ENCODE measurements at places on chromosomes 12 and 14.

GRCh38 chr12:12925388-12925787 lies 26.6 kb downstream of the GPRC5D start:
- no peak for DNase-seq

GRCh38 chr12:105253866-105254513 lies 18.0 kb upstream of the APPL2 start:
- DNase-seq, result no peak

GRCh38 chr12:264269-264668 lies 1.6 kb upstream of the SLC6A13 start:
- DNase-seq, result no peak

DNA sequence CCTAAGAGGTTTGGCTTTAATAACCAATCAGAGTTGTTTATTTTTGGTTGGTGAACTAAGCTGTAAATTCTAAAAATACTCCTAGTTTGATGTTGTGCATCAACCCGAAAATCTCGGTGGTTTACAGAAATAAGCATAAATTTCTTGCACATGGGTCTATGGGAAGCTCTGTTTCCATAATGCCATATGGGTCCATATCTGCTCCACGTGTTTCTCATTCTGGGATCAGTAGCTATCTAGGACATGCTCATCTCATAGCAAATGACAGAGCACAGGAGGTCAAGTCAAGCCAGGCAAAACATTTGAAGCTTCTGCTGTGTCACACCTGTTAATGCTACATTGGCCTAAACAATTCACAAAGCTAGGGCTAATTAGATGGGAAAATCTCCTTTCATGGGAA lies 23.1 kb downstream of the NUP37 start:
- DNase-seq, result no peak

GRCh38 chr12:93060666-93061472 lies 131.8 kb upstream of the EEA1 start:
- DNase-seq, result no peak

GRCh38 chr12:51722431-51722830 lies 126.1 kb downstream of the FIGNL2 start:
- no peak for DNase-seq

DNA sequence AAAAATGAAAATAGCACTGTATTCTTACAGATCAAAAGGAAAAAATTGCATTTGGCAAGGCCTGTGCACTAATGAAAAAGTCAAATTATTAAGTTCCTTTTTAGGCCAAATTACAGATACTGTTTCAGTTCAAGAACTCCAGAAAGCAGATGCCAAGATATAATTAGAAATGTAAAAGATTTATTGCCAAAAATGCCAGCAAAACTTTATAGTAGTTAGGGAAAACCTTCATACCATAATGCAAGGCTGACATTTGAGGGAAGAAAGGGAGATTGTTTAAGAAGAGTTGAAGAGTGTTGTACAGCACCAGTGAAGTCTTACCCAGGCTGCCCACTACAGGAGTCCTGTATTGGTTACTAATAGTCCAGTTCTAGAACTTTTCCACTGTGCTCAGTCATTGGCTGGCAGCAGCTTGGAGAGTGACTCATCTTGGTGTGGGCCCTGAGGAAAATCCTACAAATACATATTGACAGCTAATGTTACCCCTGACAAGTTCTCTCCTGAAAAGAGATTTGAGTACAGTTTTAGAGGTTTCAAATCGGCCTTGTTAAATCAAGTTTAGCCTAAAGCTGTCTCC lies 600.4 kb downstream of the C12orf50 start:
- DNase-seq, result no peak

- no peak for DNase-seq
Observed at GRCh38 chr12:52587563-52587962, 13.7 kb downstream of the KRT72 start.

DNA sequence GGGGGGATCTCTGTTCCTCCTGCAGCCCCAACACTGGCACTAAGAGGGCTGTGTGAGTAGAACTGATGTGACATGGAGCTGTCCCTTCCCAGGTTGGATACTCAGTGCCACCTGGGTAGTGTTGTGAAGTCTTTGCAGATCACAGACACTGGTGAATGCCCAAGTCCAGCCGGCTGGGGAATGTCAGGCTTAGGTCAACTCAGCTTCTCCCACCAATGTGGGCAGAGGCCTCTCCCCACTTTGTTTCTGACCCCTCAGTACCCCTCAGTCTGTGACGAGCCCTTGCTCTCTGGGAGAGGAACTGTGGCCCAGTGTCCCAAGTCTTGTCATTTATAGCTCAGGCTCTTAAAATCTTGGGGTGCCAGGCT lies 11.3 kb downstream of the SLC25A29 start:
- no peak for DNase-seq

GRCh38 chr12:28217805-28218204 lies 27.5 kb downstream of the CCDC91 start:
- no peak for DNase-seq

DNA sequence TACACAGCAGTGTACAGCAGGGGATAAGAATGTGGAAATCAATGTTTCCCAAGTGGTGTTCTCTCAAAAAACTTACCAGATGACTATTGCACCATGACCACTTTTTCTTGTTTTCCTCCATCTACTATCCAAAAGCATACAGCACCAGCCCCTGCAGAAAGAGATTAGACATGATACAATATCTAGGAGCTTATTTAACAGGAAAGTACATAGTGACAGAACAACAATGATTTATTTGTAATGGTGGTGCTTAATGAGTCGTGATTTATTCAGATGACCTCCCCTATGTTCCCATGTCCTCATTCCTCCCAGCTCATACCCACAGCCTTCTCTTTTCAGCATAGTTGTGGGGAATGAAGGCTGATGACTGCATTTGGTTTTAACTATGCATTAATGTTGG lies 413.6 kb downstream of the BTG1 start:
- DNase-seq, result no peak

DNA sequence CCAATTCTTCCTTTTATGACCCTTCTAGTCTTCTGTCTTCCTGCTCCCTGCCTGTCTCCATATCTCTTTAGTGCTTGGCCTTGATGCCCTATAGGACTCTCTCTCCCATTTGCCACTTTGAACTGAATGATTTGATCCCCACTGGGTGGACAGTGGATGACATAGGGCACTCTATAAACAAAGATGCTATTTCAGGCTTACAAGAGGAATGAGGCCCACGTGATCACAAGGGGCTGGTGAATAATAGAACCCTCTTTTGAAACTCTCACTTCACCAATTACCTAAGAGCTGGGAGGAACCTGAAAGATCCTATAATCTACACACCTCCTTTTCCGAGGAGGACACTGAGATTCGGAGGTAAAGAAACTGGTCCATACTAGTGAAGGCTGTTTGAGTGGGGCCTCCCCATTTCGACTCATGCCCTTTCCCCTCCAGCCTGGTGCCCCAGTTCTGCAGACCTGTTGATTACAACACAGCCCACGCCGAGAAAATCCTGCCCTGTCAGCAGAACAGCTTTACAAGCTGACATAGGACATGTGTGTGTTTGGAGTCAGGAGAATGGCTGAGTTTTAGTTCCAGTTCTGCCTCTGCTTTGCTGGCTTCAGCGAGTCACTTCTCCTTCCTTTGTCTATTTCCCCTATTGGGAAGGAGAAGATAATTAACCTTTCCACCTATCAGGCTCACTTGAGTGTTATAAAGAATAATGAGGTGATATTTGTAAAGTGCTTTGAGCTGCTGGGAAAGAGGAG lies 400.3 kb downstream of the ZFP36L1 start:
- DNase-seq, result no peak

DNA sequence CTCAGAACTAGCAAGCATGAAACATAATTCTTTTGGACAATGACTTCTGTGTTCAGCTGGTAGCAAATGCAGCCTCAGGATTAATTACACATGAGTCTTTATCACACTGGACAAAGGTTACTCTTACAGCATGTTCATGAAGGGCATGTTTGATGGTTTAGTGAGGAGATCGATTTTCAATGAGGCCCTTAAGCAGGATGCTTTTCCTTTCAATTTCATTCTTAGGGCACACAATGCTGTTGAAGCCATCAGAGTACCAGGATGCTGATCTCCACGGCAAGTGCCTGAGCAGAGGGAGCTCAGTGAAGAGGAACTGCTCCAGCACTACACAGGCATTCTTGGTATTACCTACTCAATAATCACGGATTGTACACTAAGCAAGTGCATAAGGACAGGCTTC lies 542.0 kb downstream of the SNAPC1 start:
- no peak for DNase-seq

DNA sequence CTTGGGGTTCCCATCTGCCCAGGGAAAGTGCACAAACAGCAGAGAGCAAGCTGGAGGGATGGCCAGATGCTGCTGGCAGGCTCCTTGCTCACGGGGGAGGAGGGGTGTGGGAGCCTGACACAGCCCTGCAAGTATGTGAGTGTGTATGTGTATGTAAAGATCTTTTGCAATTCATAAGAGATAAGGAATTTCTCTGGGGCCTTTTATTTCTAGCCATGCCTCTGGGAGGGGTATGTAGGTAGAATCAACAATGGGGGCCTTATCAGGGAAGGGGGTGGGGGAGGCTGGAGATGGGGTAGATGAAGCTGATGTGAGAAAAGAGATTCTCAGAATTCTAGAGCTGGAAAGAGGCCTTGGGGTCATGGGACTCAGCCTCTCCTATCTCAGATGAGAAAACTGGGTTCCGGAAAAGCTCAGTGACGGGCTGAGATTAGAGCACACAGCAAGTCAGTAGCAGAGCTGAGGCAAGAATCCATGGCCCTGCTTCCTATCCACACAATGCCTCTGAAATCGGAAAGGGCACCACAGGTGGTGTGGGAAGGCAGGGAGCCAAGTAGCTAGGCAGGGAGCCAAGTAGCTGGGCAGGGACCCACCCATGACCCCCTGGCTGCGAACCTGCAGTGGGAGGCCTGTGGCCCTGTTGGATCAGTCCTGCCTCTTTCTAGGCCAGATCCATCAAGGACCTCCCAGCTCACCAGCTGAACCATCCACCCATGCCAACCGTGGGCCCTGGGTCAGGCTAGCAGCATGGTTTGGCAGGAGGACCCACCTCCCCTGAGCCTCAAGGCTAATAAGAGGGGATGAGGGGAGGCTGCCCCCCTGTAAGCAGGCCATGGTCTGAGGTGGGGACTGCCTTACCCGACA lies 54.7 kb downstream of the PLEKHG3 start:
- DNase-seq, result no peak

DNA sequence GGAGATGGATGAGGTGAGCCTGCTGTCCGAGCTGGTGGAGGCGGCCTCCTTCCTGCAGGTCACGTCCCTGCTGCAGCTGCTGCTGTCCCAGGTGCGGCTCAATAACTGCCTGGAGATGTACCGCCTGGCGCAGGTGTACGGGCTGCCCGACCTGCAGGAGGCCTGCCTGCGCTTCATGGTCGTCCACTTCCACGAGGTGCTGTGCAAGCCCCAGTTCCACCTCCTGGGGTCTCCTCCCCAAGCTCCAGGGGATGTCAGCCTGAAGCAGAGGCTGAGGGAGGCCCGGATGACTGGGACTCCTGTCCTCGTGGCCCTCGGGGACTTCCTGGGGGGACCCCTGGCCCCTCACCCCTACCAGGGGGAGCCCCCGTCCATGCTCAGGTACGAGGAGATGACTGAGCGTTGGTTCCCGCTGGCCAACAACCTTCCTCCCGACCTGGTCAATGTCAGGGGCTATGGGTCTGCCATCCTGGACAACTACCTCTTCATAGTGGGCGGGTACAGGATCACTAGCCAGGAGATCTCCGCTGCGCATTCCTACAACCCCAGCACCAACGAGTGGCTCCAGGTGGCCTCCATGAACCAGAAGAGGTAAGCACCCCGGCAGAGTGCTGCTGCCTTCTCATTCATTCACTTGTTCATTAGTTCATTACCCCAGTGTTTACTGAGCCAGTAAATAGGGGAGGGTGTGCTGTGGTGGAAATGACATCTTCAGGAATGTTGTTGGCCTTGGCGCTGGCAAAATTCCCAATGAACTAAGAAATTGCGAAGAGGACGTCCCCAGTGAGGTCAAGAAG lies 774 bp upstream of the MANSC4 start:
- DNase-seq, result no peak

Data from stimulated activated CD8-positive, alpha-beta memory T cell treated with anti-CD3 and anti-CD28 coated beads, Interleukin-4, amount 100 ng/mL, for 1 hour (primary cell).